ENCODE measurements at places on chromosomes 3 and 15.

- DNase-seq, result no peak
Measured at GRCh38 chr15:93820566-93820965, 410.8 kb upstream of the MCTP2 start.

- DNase-seq, result no peak
Measured at GRCh38 chr15:76198456-76199105, 112.7 kb downstream of the ETFA start.

DNA sequence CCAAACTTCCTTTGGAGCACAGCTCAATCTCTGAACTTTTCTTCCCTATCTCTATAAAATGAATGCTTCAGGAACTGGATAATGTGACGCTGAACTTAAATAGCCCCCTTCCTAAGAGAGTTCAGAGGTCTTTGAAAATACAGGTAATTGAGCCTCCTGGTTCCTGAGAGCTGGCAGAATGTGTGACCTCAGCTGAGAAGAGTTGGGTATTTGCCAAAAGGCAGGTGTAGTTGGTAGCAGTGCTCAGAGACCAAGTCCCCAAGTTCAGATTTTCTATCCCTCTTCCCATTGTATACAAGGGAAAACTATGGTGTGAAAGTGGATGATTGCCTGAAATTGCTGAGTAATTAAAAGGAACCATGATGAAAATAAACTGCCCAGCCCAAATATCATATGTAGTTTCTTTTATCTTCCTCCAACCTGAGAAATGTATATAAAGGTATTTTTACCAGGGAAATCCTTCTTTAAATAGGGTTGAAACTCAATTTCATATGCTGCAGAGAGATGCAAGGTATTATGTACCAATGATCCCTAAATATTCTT, 154.6 kb upstream of the ICE2 start:
- no peak for DNase-seq

DNA sequence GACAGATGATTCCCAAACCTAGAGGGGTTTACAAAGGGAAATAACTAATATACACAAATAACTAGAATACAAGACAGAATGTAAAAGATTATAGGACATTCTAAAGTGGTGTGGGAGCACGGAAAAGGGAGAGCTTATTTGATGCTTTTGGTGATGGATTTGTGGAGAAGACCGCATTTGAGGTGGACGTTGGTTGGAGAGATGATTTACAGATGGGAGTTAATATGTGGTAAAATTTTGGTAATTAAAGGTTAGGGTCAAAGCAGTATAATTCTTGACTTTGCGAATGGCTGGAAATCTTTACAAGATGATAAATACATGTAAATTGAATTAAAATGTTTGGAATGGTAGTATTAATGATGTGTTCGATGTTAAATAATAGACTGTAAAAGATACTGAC, 1.2 kb downstream of the KNL1 start:
- no peak for DNase-seq

All from NCI-H1436 treated with DMSO at 0.1 percent for 48 hours (cell line).